GM12892 (cell line): ENCODE measurements at places on chromosomes 3 and 15.

DNA sequence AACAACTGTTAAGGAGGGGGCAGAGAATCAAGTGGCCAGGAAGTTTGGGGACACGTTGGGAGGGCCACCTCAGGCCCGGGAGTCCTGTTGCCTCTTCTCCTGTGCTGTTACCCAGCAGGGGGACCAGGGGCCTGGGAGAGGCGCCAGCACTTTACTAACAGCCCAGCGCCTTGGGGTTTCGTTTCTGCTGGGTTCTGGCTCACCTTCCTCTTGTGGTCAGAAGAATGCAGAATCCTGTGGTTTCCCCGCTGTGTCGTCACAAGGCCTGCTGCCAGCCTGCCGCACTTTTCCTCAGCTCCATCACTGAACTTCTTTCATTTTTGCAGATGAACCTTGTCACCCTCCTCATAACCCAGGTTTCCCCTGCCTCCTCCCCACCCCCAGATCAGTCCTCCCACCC is 67.7 kb downstream of the SLC30A4 start:
- DNase-seq, result peak; percentile 61

DNA sequence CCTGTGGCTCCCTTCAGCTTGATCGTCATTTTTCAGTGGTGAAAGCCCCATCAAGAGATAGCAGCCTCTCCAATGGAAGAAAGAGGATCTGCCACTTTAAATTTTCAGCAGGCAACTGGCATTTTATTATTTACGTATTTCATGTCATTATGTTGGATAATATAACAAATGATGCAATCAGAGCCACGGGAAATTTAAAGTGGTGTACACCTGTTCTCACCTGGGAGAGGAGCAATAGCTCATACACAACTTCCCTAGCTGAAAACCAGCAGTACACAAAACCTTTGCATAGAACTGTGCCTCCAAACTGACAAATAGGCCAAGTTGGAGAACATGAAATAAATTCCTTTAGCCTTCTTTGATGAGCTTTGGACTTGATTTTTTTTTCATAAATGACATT is 136.9 kb downstream of the SATB1 start:
- no peak for DNase-seq

GRCh38 chr3:30493911-30494311 is 112.5 kb upstream of the TGFBR2 start:
- no peak for DNase-seq

- no peak for DNase-seq
These were observed 46.4 kb downstream of the ST3GAL6 start for GRCh38 chr3:98809557-98809956.

GRCh38 chr15:33096134-33096533 is 98.4 kb downstream of the FMN1 start:
- DNase-seq, result no peak

- DNase-seq, result no peak
These were observed 19.1 kb upstream of the FSIP1 start for GRCh38 chr15:39801641-39802309.

- DNase-seq, result no peak
These were observed 65.7 kb downstream of the SLMAP start for GRCh38 chr3:57821765-57822164.

GRCh38 chr15:51825698-51826097 is 3.8 kb upstream of the TMOD3 start:
- no peak for DNase-seq

- DNase-seq, result no peak
These were observed 105.0 kb downstream of the FOXP1 start for GRCh38 chr3:71478568-71478967.

GRCh38 chr3:114122027-114122709 is 56.7 kb downstream of the DRD3 start:
- DNase-seq, result no peak

GRCh38 chr3:111954228-111954990 is 24.4 kb upstream of the ABHD10 start:
- DNase-seq, result no peak

DNA sequence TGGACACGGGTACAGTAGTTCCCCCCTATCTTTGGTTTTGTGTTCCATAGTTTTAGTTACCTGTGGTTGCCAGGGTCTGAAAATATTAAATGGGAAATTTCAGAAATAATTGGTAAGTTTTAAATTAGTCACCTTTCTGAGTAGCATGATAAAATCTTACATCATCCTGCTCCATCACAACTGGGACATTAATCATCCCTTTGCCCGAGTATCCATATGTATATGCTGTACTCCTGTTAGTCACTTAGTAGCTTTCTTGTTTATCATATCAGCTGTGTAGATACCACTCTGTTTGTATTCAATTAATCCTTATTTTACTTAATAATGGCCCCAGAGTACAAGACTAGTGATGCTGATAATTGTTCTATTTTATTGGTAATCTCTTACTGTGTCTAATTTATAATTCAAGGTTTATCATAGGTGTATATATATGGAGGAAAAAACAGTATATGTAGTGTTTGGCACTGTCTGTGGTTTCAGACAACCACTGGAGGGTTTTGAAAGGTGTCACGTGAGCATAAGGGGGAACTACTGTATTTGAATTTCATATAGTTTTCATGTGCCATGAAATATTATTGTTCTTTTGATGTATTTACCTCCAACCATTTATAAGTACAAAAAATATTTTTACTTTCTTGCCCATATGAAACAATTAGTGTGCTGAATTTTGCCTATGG is 41.4 kb downstream of the CTDSPL2 start:
- no peak for DNase-seq

- DNase-seq, result no peak
These were observed 18.6 kb downstream of the IQSEC1 start for GRCh38 chr3:13054341-13055285.

DNA sequence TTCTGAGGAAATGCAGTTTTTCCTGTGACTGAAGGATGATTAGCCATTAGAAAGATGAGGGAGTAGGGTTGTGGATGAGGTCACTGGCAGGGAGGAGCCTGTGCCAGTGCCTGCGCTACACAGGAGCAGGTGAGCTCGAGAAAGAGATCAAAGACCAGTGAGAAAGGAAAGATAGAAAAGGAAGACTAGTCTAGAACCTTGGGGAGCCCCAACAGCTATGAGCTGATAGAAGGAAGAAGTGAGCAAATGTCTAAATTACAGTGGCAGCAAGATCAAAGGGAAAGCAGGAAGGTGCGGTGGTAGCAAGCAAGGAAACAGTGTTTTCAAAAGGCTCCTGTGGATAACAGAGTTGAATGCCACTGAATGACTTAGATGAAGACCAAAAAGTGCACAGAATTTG is 39.6 kb downstream of the LNP1 start:
- no peak for DNase-seq

DNA sequence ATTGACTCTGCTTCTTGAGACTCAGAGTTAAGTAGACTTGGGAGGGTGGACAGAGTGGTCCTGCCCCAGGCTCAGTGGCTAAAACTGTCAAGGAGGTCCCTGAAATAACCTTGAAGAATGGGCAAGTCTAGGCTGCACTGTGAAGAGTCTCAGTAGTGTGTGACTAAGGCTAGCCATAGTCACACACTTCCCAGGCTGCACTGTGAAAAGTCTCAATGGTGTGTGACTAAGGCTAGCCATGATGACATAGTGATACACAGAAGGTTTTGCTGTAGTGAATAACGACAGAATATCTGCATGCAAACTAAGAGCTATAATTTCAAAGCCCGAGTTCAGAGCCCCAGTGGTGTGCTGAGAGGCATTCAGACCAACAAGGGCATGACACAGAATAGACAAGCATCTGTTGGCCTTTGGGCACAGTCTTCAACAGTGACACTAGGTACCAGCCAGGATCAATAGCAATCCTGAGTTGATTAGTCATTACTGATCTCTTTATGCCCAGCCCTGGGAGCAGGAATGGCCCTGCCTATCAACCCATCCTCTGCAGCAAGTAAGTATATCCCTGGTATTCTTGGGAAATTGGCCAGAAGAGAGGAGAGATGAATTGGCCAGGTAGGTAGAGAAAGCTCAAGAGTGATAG is 72.4 kb upstream of the BBX start:
- DNase-seq, result no peak

DNA sequence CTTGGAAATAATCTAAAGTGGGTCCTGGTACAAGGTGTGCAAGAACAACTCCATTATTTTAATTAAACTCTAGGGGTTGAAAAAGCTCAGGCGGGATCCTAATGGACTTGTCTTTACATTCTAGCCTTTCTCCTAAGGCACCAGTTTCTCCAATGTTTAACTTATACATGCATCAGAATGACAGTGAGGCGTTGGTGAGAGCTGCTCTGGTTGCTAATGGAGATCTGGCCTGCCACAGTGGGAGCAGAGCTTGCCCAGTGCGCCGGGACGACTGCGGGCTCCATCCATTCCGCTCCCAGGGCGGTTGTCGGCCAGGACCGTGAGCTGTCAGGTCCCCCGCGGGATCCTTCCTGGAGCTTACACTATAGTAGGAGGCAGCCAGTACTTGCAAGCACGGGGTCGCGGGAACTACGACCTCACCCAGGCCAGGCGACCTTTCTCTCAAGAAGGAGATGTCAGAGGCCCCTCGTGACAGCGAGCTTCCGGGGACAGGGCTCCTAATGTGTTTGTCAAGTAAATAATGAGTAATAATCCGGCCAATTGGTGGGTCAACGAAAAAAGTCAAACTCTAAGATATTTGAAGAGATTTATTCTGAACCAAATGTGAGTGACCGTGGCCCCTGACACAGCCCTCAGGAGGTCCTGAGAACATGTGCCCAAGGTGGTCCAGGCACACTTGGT is 991 bp upstream of the HIGD1A start:
- no peak for DNase-seq

GRCh38 chr3:159804726-159805410 is 183.8 kb upstream of the IL12A start:
- DNase-seq, result peak; percentile 27
